ENCODE measurements at places on chromosomes 3 and 15.

GRCh38 chr3:43362961-43363360 is 76.6 kb downstream of the SNRK start:
- DNase-seq = no peak

DNA sequence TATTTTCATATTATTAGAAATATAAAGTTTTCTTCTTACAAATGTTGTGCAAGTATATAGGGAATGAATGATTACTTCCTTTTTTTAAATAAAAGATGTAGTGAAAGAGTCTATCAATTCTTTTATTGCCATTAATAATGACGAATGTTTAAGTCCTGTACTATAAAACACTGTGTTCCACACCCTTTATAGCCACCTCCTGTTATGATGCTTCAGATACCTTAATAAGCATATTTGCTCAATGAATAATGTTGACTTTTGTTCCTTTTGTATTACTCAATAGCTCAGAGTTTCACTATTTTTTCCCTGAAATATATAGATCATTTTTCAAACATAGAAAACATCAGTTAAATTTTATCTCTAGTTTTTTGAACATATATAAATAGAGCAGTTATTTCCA is 378.2 kb upstream of the THBS1 start:
- no peak for DNase-seq

- DNase-seq = no peak
Observed at GRCh38 chr15:44159492-44159891, 35.6 kb downstream of the FRMD5 start.

DNA sequence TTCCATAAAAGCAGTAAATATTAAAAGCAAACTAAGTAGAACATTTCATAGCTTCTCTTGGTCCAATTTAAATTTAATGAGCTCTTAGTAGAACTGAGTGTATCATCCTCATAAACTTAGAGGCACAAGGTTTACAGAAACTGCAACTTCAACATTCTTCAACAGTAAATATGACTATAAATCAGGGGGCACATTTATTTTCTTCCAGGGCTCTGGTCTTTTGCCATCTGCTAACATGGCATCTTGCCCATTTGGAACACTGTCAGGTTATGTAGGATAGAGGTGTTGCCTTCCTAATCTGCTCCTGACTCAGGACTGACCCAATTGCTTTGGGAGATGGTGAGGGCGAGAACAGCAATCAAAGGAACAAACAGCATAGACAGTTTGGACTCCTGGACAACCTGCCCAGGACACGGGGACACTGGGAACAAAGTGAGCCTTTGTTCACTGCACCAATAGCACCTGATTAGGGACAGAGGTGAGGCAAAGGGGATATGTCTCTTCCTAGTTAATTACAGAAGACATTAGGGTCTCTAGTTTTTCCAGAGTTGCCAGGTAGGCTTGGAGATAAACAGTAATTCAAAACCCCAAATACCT is 610.2 kb upstream of the ROBO2 start:
- no peak for DNase-seq

GRCh38 chr15:56175788-56176187 is 67.9 kb downstream of the RFX7 start:
- DNase-seq = no peak

DNA sequence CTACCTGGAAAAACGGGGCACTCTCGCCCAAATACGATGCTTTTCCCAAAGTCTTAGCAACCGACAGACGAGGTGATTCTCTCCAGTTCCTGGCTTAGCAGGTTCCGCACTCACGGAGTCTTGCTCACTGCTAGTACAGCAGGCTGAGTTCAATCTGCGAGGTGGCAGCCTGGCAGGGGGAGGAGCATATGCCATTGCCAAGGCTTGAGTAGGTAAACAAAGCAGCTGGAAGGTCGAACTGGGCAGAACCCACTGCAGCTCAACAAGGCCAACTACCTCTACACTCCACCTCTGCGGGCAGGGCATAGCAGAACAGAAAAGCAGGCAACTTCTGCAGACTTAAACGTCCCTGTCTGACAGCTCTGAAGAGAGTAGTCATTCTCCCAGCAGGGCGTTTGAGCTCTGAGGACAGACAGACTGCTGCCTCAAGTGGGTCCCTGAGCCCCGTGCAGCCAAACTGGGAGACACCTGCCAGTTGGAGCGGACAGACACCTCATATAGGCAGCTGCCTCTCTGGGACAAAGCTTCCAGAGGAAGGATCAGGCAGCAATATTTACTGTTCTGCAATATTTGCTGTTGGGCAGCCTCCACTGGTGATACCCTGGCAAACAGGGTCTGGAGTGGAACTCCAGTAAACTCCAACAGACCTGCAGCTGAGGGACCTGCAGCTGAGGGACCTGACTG is 73.4 kb upstream of the CADM2 start:
- DNase-seq = no peak

DNA sequence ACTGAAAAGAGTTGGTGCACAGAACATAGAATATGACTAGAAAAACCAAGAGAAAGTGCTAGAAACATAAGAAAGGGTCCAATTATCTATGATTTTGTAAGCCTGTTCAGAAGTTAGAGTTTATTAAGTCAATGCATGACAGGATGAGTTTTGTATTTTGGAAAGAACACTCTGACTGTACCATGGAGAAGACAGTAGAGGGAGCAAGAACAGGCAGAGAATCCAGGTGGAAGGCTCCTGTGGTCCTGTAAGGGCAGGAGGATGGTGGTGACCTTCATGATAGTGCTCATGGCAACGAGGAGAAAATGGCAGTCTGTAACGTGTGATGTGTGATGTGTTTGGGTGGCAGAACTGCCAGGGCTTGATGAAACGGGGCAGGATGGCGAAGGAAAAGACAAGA is 249.1 kb downstream of the CTNNB1 start:
- no peak for DNase-seq

DNA sequence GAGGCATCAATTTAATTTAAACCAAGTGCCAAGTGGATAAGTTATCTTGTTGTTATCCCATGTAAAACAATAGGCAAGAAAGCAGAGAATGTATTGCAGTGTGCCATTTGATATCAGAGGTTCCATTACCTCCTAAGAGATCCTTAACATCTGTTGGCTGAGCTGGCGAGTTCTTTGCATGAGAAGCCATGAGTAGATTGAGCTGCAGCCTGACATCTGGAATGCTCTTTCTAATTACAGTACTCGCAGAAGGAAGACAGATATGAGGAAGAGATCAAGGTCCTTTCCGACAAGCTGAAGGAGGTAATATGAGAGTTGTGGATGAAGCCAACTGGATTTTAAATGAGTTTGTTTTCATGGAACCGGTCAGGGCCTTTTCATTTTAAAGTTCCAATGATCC is 19.4 kb downstream of the TPM1 start:
- DNase-seq = no peak

Measured in activated CD4-positive, alpha-beta T cell treated with anti-CD3 and anti-CD28 coated beads, Interleukin-2, amount 10 ng/mL, durations not matched to agents 24 days and 14 days (primary cell).